ENCODE measurements at places on chromosomes 3 and 15. TPM values are rescaled to one million over a fixed set of nuclear protein-coding genes. Genes with fewer than 3 reads are reported as not detected.

CDAN1 gene
- 33.2 TPM for total RNA-seq

STAC gene
- not detected for total RNA-seq

UROC1 gene
- total RNA-seq: not detected

GORASP1 gene
- 25.1 TPM for total RNA-seq

- no peak for DNase-seq
Observed at GRCh38 chr15:85019815-85020590, 38.3 kb downstream of the PDE8A start.

- DNase-seq: no peak
Observed at GRCh38 chr3:13473020-13473419, 7.1 kb upstream of the HDAC11 start.

DNA sequence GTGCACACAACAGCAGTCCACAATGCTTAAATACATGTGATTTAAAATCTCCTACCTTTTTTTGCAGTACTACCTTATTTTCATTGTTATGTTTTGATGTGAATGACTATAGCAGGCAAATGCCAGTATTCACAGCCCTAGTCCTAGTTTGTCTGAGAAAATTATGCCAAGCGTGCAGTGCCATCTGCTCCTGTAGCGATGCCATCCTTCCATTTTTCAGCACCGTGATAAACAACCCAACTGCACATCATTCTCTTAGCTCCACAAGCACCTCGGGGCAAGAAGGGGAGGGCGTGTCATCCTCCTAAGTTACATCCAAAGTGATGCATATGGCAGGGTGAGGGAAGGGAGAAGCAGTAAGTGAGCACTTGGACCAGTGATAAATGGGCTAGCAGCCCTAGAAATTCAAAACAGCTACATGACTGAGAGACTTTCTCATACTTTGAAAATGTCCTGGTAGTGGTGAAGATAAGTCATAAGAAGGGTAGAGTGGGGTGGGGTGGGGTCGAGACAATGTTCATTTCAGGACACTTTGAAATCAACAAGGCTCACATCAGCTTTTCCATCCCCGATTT, 198.8 kb downstream of the LSAMP start:
- no peak for DNase-seq

- peak; percentile 36 for DNase-seq
Observed at GRCh38 chr3:11195721-11196332, 41.5 kb downstream of the HRH1 start.

DNA sequence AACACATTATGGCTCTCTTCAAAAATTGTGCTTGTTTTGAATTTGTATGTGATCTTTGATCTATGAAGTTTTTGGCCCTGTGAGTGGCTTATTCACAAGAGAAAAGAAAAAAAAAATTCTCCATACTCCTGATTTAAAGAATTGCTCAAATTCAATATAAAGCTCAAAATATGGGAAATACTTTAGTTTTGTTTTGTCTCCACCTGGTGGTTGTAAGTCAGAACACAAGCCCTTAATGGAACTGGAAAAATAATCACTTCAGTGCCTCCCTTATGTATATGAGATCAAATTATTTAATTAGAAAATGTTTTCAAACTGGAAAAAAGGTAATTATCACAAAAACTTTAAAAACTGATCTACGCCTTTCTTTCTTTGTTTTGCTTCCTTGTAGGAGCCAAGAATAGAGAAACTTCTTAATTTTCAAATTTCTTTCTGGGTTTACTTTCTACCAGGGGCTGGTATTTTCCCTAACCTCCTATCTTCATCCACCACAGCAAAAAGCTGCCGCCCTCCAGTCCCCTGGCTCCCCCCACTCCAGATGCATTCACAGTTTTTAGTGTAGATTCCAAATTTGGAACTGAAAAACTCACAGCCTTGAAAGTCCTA, 50.6 kb downstream of the SERP1 start:
- no peak for DNase-seq

DNA sequence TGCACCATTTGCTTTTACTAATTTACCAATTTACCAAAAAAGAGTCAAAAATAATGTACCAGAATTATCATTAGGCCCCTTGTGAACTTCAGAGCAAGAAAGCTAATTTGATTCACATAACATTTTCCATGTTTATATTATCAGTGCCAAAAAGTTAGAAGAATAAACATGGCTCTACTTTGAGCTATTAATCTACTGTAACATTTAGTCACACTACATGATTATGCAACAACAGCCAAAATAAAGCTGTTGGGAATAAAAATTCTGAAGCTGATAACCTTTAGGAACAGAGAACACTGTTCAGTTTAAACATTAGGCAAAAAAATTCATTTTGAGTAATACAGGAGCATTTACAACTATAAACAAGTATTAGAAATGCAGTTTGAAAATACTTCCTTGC, 63.6 kb downstream of the PROS1 start:
- no peak for DNase-seq

GRCh38 chr15:68403161-68403941, 28.6 kb downstream of the ITGA11 start:
- DNase-seq: no peak

DNA sequence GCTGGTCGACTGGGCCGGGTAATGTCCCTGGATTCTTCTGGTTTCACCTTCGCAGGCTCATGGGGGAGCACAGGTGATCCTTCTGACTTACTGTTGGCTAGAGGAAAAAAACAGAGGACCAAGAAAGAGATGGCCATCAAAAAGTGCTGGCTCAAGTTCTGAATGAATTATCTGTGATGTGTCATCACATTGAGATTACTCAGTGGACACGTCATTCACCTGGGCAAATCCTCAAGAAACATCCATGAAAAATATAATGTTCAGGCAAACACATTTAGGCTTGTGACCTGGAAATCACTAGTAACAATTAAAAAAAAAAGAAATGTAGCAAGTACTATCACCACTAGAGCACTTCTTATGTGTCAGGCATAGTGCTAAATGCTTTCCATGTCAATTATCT, 81.5 kb upstream of the SLC2A2 start:
- no peak for DNase-seq
